ENCODE measurements at places on chromosomes 1 and 21. TPM values are rescaled to one million over a fixed set of nuclear protein-coding genes. Genes with fewer than 3 reads are reported as not detected.

RGS7 gene
- 0.11 TPM for total RNA-seq

DENND2D gene
- total RNA-seq, result 0.98 TPM

ADAMTS5 gene
- 2.9 TPM for total RNA-seq

JAM2 gene
- total RNA-seq, result not detected

CD58 gene
- total RNA-seq, result 29.5 TPM

ANP32E gene
- total RNA-seq, result 13.2 TPM

ITLN2 gene
- not detected for total RNA-seq
